ENCODE measurements at places on chromosomes 7 and 10.

- no peak for DNase-seq
These were observed 46.6 kb downstream of the PWWP2B start for GRCh38 chr10:132443605-132443982.

DNA sequence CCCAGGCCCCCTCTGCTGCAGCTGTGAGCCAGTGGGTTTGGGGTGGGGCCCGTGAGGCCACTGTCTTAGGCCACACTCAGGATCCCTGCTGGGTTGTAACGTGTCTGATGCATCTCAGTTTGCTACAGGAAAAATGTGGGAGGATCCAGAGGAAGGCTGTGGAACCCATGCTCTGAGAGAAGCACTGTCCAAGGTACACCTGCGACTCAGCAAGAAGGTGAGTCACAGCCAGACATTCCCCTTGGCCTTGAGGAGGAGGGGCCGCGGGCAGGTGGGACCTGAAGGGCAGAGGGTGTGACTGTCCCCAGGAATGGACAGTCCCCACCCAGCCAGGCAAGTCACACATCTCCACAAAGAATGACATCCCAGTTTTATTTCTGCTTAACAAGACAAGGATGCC is 27.8 kb upstream of the C10orf120 start:
- no peak for DNase-seq

GRCh38 chr7:81770728-81771223 is 929 bp upstream of the HGF start:
- DNase-seq: no peak

GRCh38 chr10:77530011-77530410 is 107.6 kb downstream of the KCNMA1 start:
- no peak for DNase-seq

DNA sequence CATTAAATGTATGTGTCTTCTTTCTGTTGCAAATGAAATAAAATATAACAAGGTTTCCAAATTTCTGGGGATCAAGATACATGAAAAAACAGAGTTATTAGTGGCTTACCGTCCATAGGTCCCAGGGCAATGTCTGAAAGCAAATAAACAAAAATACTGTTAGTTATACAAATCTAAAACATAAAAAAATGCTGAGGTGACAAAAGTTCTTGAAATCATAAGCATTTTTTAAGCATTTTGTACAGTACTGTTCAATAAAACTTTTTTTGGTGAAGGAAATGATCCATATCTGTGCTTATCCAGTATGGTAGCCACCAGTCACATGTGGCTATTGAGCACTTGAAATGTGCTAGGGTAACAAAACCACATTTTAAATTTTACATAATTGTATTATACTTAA is 158.6 kb upstream of the TARP start:
- DNase-seq: no peak

GRCh38 chr10:91167406-91167805 is 53.1 kb upstream of the PCGF5 start:
- DNase-seq: no peak

GRCh38 chr7:22702516-22702915 is 24.5 kb upstream of the IL6 start:
- DNase-seq: no peak

- no peak for DNase-seq
These were observed 1.1 kb downstream of the EPHB6 start for GRCh38 chr7:142855756-142856564.

DNA sequence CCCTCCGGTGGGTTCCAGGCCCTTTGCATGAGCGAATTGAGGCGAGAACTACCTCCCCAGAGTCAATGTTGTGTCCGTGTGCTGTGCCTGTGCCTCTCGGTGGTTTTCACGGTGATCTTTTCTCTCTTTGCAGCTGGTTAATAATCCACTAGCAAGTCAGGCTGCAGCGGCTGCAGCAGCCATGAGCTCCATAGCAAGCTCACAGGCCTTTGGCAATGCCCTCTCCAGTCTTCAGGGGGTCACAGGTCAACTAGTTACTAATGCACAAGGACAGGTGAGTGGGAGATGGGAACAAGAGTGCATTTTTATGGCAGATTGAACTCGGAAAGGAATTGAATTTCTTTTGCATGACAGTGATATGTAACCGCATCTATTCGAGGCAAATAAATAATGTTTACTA is 159.7 kb upstream of the YAE1 start:
- DNase-seq: no peak

GRCh38 chr7:120165227-120165626 is 107.7 kb upstream of the KCND2 start:
- no peak for DNase-seq

- no peak for DNase-seq
These were observed 46.0 kb downstream of the PRKAR2B start for GRCh38 chr7:107090457-107090856.

DNA sequence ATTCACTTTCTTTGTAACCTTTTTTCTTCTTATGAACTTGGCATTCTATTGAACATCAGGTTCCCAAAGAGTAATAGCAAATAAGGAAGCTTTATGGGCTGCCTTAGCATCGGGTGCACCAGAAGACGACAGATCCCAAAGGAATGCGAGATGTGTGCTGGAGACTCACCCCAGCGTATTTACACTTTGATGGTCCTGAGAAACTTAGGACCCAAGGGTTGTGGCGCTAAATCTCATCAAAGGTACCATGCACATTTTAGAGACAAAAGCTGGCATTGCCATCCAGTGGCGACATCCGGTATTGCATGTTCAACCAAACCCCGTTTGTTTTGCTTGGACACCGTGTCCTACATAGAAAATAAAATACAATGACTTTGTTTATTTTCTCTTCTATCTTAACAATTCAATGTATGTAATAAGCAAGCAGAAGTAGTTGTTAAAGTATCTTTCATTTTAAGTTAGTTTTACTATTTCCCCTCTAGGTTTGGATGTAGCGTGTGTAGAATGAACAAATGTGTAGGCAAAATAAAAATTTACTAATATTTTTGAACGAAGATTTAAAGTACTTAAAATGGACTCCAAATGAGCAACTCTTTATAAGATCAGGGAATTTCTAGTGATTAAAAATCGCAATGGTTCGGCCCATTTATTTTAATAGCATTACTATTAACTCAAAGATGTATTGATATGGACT is 1154.8 kb downstream of the GATA3 start:
- no peak for DNase-seq

DNA sequence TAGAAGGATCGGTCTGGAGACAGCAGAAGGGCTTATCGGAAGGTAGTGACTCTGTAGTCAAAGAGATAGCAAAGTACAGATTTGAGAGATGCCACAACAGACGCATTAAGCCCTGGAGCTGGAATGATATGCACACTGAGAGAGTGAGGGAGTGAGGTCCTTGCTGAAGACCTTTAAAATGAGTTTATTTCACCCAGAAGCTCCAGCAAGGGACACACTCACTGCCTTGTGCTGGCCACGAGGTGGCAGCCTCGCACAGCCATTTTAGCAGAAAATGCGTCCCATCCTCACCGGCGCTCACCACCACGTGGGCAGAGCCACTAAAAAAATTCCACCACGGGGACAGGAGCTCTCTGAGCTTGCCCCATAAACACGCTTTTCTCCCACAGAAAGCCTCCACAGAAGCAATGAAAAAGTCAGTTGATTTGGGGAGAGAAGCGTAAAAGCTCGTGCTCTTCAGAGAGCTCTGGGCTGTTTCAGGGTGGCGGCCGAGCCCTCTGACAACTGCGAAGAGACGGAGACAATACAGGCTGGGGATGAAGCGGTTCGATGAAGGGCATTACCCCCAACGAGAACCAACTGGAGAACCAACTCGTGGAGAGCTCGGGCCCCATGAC is 163.0 kb upstream of the KLF14 start:
- no peak for DNase-seq

DNA sequence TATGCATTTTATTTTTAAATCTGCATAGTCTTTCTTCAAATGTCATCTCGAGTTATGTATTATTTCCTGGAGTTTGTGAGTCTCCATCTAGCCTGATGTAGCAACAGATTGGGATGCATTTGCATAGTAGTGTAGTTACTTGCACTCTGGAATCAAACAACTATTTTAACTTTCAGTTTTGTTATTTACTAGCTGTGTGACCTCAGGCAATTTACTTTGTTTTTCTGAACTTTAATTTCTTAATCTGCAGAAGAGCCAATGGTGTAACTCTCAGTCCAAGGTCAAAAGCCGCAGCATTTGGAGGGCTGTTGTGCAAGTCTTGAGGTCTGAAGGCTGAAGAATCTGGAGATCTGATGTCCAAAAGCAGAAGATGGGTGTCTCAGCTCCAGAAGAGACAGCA is 175.8 kb upstream of the SORCS1 start:
- no peak for DNase-seq

GRCh38 chr7:153091477-153091876 is 331.9 kb downstream of the ACTR3B start:
- DNase-seq: no peak

DNA sequence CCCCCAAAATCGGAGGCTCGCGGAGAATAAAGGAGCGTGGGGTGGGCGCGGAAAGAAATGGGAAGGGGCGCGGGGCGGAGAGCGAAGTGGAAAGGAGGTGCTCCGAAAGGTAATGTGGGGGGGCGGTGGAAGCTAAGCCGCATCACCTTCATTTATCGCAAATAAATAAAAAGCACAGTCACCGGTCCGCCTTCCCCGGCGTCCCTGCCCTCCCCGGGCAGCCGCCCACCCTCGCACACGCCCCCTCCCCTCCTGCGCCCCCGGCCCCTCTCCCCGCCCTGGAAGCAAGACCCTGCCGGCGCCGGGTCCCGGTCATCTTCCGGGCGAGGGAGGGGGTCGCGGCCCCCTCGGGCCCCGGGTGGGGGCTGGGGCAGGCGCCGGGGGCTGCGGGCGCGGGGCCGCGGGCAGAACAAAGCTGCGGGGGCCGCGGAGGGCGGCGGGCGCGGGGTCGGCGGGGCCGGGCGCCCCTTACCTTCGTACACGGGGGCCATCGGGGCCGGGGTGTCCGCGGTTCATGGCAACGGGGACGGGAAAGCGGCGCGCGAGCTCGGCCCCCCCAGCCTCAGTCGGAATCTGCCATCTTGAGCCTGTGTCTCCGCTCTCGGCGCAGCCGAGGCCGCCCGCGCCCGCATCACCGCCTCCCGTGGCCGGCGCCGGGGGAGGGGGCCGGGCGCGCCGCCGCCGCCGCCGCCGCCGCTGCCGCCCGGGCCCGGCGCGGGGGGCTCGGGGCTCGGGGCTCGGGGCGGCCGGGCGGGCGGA is 486 bp downstream of the HIPK2 start:
- DNase-seq: no peak

- no peak for DNase-seq
These were observed 196.8 kb downstream of the ADRA2A start for GRCh38 chr10:111273635-111274034.

- peak; percentile 16 for DNase-seq
These were observed 114.1 kb downstream of the ABCA13 start for GRCh38 chr7:48285373-48285772.

DNA sequence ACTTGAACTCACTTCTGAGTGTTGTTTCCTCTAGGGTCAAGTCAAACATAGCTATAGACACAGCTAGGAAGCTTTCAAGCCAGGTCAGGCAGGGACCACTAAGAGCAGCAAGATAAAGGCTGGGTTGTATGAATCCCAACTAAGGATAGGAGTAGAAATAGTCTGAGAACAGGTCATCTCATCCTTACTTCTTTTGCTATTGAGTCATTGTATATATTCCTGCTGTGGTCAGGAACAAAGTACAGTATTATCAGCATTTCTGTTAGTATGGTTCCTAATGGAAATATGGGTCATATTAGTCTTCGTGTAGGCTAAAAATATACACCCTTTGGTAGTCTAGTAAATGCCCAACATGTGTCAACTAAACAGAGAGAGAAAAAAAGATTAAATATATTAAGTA is 145.3 kb downstream of the BTAF1 start:
- DNase-seq: no peak

DNA sequence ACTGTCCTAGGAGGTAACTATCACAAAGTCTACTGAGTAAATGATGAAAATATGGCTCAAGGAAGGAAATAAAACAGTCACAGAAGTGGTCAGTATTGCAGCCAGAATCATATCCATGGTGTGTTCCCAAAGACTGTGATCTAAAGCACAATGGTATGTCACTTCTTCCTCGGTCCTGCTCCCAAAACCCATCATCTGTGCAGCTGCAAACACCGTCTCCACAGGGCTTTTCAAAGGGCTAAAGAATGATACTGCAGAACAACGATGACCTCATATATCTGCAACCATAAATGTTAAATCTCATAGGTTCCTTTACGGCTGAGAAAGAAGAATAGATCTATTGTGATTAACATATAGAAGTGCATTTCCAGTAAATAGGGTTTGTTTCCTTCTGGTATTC is 465.0 kb downstream of the GRID1 start:
- DNase-seq: no peak

- no peak for DNase-seq
These were observed 11.6 kb downstream of the ZNF316 start for GRCh38 chr7:6648815-6649104.

DNA sequence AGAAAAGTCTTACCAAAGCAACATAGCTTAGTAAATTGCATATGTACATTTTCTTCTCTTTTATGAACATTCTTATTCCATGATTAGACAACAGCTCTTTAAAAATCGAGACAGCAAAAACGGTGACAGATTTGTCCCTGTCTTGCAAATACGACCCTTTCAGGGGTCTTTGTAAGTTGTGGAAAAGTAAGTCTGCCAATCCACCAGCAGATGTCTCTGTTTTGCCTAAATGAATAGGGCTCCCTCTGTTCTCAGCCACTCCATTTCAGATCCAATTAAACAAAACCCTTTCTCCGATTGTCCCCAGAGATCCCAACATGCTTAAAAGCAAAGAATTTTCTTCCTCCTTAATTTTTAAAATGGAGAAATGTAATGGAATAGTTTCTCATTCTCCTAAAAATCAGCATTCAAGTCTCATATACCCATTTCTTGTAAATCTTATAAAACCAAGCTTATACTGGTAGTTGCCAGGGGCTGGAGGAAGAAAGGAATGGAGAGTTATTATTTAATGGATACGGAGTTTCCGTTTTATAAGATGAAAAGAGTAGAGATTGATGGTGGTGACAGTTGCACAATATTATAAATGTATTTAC is 61.0 kb upstream of the NFE2L3 start:
- peak; percentile 26 for DNase-seq

GRCh38 chr7:134643131-134643530 is 3.5 kb upstream of the BPGM start:
- no peak for DNase-seq

DNA sequence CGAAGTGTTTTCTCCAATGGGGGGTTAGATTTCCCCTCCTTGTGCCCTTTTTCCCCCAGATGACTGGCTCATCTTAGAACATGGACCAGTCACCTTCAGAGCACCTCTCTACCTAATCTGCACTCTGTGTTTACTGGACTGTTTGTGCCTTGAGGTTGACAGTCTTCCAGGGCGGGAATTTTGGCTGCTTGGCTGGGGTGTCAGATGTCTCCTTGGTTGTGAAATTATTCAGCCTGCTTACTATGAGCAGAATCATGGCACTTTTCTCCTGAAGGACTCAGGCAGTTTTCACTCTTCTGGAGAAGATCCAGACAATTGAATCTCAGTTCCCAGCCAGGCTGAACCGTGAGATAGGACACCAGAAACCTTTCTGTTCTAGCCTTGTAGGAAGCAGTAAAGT is 60.3 kb upstream of the NFKB2 start:
- no peak for DNase-seq

Data from AG04449 (cell line).